Suprapubic skin (tissue), 4 donors: ENCODE measurements at places on chromosomes 3 and 15.
A peak's percentile ranks its signal among the peaks of the same experiment; 100 is the strongest.

DNA sequence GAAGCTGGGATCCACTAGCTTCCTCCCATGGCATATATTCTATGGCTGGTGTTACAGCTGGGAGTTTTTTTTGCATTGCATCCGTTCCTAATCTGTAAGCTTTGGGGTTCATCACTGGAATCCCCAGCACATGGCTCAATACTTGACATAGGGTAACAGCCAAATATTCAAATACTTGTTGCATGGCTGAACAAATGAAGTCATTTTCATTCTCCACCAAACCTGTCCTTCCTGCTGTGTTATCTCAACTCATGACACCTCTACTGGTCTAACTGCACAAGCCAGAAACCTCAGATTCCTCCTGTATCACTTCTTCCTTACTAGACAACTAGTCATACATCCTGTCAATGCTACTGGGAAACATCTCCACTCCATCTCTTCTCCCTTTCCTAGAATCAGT is 43.4 kb downstream of the ST3GAL6 start:
- DNase-seq = no peak
- H3K36me3 ChIP-seq = peaks cover 24% of the 10 kb centered on the region
- H3K4me3 ChIP-seq = no peak overlapping the region

- H3K36me3 ChIP-seq = no peaks in the 10 kb centered on the region
- H3K27me3 ChIP-seq = no peaks in the 10 kb centered on the region
- DNase-seq = no peak
- no peak overlapping the region for H3K4me3 ChIP-seq
Observed at GRCh38 chr3:145557405-145557804, 603.6 kb downstream of the PLOD2 start.

DNA sequence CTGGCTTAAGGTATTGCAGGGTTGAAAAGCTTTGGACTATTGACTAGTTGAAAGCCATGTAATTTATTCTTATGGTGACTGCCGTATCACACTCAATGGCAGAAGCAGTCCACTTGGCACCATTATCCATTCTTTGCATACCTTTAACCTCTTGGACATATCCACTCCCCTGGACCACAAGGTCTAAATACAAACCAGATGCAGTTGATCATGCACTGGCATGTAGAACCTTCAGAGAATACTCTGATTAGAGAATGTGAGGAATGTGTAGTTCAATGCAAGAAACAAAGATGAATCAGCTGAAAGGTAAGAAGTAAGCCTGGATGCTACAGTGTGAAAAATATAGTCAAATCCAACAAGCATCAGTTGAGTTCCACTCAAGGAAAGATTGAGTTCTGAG is 93.1 kb downstream of the FRMD5 start:
- H3K27me3 ChIP-seq = no peaks in the 10 kb centered on the region
- no peaks in the 10 kb centered on the region for H3K36me3 ChIP-seq
- no peak for DNase-seq

DNA sequence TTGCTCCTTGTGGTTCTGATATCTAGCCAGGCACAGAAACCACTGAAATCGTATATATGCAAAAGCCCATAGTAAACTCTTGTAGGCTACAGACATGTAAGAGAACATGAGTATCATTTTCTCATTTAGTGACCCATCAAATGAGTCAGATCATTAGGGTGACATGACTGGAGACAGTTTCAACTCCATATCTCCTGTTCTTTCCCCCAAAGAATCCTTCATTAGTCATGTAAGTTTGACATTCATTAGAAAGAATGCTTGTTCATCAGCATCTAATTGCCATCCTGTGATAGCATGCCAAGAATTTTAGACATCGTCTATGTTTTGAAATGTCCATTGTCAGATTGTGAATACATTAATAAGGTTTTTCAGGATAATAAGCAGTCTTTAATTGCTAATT is 264.9 kb upstream of the TPM1 start:
- H3K27me3 ChIP-seq = no peaks in the 10 kb centered on the region
- no peak overlapping the region for H3K27ac ChIP-seq
- DNase-seq = no peak
- H3K36me3 ChIP-seq = peaks cover 9% of the 10 kb centered on the region
- no peak overlapping the region for H3K4me3 ChIP-seq
- peaks cover 8% of the 10 kb centered on the region for H3K4me1 ChIP-seq

- H3K4me3 ChIP-seq = no peak overlapping the region
- peaks cover 40% of the 10 kb centered on the region for H3K36me3 ChIP-seq
- peak overlapping the region; percentile 57 for H3K27ac ChIP-seq
- no peaks in the 10 kb centered on the region for H3K27me3 ChIP-seq
- H3K4me1 ChIP-seq = peaks cover 51% of the 10 kb centered on the region
Observed at GRCh38 chr3:129586746-129587430, 19.6 kb downstream of the PLXND1 start.
